ENCODE measurements at places on chromosomes 1 and 21.
A peak's percentile ranks its signal among the peaks of the same experiment; 100 is the strongest.

GRCh38 chr1:60151311-60151710 is 77.7 kb upstream of the C1orf87 start:
- DNase-seq, result no peak

DNA sequence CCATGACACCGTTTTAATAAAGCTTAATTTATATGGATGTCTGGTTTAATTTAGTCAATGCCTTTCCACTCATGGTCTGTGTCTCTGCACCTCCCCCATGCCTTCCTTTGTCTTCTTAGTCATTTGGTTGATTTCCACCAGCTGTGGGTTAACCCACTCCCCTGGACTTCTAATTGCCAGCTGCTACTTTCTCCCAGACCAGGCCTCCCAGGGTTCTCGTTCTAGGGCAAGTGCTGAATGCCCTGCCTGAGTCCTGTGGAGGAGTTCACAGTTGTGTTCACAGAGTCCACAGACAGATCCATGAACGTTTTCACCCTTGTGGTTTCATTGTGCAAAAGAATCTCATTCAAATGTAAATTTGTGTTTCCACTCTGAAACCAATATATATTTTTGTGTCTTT is 243.4 kb downstream of the NUF2 start:
- peak; percentile 10 for DNase-seq

- peak; percentile 63 for DNase-seq
Measured at GRCh38 chr1:201329286-201329685, 46.0 kb downstream of the PKP1 start.

DNA sequence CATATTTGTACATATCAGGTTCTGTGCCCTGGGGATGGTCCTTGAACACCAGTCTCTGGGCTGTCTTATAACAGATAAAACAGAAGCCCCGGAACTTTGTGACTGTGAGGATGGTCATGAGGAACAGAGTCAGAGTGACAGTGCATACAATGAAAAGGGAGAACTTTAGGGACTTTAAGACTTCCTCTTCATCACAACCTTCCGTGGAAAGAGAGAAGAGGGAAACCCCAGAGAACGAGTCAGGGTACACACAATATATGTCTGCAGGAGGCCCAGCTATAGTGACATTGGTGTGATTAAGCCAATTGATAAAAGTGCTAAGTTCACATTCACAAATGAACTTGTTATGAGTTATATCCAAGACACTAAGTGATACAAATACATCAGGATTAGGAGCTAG is 32.1 kb downstream of the TLR5 start:
- no peak for DNase-seq

DNA sequence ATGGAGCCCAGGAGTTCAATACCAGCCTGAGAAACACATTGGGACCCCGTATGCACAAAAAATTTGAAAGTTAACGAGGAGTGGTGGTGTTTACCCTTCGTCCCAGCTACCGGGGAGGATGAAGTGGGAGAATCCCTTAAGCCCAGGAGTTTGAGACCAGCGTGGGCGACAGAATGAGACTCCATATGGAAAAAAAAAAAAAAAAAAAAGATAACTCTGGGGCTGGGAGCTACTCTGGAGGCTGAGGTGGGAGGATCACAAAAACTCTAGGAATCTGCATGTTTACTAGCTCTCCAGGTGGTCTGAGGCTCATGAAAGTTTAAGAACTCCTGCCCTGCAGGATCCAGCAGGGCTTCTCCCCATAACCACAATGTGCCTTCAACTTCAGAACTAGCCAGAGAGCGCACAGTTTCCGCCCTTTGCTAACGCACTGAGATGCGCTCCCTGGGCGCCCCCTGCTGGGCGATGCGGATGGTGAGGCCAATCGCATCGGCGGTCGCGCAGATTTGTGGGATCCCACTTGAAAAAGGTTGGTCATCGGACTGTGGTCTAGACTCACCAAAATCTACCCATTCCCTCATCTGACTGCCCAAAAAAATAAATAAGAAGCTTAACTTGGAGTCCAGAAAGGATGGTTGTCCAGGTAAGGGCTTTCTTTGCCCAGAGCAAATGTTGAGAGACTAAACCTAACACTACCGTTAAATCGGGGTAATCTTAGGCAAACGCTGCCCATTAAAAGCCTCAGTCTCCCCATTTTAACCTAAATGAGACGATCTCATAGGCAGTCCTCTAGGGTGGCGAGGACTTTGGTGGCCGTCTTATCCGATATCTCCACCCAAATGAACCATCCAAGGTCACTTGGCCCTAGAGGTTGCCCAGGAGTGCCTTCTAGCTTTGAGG is 8.8 kb downstream of the ZNF683 start:
- DNase-seq, result peak; percentile 60

DNA sequence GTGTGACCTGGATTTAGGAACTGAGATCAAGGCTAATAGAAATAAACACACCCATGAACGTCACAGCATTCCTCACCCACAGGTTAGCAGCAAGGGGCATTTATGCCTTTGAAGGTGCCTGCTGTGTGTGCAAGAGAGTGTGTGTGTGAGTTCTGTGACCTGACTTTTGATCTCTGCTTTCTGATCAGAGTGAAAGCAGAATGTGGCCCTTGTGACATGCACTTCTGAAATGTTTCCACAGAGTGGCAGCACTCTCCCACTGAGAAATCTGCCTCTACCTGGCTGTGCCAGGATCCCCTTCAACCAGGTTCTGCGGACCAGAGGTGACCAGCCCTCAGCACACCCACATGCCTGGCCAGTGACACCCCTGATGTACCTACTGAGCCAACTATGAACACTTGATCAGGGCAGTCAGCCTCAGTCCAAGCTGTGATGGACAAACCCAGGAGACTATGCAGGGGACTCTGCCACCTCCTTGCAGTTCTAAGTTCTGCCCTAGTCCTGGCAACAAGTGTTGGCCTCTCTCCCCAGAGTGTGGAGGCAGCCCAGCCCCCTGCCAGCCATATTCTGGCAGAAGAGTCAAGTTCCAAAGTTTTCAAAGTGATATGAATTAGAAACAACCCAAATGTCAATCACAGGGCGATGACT is 41.0 kb downstream of the RXRG start:
- DNase-seq, result no peak

GRCh38 chr1:21261551-21262292 is 28.5 kb downstream of the ECE1 start:
- peak; percentile 91 for DNase-seq

DNA sequence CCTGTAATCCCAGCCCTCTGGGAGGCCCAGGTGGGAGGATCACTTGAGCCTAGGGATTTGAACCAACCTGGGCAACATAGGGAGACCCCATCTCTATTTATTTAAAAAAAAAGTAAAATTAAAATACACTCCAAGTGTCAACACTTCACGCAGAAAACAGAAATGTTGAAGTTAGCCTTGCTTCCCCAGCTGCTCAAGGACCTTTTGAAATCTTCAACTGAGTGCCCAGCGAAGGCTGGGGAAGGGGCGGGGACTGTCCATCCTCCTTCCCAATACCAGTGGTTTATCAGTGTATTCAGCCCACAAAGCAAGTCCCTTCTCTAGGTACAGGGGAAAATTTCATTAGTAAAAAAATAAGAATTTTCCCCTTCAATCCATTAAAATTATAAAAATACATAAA is 2.2 kb upstream of the DNAJC28 start:
- DNase-seq, result no peak

DNA sequence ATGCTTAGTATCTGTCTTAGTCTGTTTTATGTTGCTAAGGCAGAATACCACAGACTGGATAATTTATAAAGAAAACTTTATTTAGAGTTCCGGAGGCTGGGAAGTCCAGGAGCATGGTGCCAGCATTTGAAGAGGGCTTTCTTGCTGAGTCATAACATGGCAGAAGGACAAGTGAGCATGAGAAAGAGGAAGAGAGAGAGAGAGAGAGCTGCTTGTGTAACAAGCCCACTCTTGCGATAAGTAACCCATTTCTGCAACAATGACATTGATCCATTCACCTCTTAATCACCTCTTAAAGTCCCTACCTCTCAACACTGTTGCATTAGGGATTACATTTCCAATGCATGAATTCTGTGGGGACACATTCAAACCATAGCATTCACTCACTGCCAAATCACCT is 11.7 kb upstream of the MYOCOS start:
- no peak for DNase-seq

GRCh38 chr1:81409262-81409661 is 391.5 kb upstream of the ADGRL2 start:
- no peak for DNase-seq

- peak; percentile 60 for DNase-seq
Measured at GRCh38 chr21:15741510-15741909, 11.7 kb downstream of the USP25 start.

DNA sequence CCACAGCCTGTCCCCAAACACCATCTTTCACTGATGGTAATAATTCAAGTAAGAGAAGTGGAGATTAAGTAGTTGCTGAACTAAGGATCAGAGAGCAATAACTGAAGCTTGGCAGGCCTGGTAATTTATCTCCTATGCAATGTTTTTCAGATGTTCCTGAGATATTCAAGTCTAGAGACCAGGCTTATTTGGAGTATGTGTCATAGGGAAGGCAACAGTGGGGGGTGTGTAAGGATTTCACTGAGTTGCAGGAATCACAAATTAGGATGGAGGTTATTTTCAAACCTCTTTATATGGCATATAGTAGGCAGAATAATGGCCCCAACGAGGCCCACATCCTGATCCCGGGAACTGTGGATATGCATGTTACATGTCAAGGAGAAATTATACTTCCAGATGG is 171.7 kb downstream of the KCNJ6 start:
- DNase-seq, result no peak

GRCh38 chr1:238241607-238242006 is 350.9 kb upstream of the ZP4 start:
- no peak for DNase-seq

GRCh38 chr1:73901738-73902137 is 296.2 kb downstream of the LRRIQ3 start:
- DNase-seq, result no peak

DNA sequence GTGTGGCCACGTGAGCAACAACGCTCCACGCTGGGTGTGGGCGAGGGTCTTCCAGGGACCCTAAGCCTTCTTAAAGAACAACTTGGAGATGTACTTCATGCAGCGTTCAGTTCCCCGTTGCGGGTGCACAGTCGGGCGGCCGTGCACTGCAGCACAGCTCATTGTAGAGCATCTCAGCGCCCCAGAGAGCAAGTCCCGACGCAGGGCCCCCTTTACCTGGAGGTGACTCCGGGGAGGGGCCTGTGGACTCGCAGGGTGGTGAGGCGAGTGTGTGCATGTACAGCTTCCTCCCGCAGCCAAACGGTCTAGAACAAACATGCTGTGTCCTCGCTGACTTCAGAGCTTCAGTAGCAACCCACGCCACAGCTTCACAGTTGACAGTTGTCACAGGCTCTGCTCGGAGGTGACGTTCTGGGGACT is 19.5 kb downstream of the RRP1 start:
- DNase-seq, result no peak

- peak; percentile 82 for DNase-seq
Measured at GRCh38 chr1:8818325-8818775, 910 bp upstream of the RERE start.

DNA sequence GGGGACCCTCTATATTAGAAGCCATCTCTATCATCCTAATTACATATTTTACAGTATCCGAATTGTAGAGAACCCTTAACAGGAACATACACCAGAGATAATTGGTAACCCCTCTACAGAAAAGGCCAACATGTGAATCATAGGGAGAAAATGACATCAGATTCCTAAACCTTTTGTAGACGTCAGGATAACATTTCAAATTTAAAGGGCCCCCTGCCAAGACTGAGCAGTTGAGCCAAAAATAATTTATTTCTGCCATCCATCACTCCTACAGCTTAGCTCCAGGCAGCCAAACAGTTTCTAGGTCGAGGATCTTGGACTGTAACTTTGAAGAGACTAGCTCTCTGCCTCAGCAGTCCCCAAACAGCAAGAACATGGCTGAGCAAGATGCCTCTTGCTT is 21.2 kb downstream of the ZNF697 start:
- DNase-seq, result peak; percentile 69

Measured in fibroblast of skin of right quadriceps (primary cell).